ENCODE measurements at places on chromosomes 7 and 10.
A peak's percentile ranks its signal among the peaks of the same experiment; 100 is the strongest.

- DNase-seq, result no peak
Observed at GRCh38 chr10:80025281-80025680, 53.2 kb upstream of the TMEM254 start.

GRCh38 chr7:158706710-158707590 is 2.3 kb upstream of the NCAPG2 start:
- no peak for DNase-seq

DNA sequence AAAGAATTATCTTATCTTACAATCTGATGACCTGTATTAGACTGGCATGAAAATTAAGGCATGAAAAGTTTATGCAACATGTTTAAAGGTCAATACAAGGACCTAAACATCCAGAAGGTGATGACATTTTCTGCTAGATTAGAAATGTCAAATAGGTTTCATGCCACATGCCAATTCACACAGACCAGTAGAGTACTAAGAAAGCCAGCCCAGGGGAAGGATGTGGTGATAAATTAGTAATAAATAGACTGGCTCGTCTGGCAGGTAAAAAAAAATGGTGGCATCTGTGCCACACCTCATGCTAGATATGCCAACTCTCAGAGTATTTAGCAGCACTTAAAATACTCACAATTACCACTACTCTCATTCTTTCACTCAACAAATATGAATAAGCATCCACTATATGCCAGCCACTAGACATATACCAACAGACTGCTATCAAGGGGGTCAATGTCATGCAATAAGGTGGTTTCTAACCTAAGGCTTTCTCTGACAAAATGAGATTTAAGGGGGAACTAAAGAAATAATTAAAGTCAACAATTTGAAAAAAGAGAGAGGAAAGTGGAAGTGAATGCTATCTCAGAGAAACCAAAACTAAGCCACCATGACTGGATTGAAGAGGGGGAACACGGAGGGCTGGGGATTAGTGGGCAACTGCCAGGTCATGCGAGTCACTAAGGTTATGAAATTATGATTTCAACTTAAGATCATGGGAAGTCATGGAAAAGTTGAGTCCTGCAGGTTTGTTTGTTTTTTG is 83.5 kb downstream of the SGMS1 start:
- DNase-seq, result no peak

DNA sequence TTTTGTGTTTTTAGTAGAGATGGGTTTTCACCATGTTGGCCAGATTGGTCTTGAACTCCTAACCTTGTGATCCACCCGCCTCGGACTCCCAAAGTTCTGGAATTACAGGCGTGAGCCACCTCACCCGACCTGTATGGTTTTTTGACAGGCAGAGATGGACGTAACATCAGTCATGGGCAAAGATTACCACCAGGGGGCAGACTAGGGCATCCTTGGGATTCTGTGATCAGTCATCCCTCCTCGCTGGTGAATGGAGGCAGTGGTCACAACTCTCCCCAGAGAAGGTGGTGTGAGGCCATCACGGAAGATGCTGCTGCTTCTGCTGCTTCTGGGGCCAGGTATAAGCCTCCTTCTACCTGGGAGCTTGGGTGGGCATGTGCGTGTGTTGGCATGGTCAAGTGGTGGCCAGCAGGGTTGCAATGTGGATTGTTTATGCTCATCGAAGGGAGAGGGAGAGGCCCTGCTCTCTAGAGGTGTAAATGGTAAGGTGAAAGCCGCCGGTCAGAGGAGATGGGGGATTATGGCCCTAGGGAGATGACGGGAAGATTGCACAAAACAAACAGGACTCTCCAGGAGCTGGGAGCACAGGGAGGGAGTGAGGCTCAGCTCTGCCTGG is 122.7 kb upstream of the PRSS1 start:
- peak; percentile 42 for DNase-seq

- DNase-seq, result no peak
Observed at GRCh38 chr10:68756766-68757165, 35.7 kb downstream of the CCAR1 start.

DNA sequence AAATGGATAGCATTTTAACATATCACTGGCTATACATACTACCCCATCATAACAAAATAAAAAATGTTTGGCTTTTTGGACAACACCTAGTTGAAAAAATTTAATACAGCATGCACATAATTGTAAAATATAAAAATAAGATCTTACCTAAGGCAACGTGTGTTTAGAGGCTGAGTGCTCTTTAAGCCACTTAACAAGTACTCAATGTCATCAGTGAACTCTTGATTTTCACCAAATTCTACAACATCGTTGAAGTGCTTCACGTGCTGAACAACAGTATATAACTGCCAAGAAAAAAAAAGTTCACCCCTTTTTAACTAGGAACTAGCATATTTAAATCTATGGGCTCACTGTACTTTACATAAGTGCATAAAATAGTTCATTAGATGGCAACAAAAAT is 49.5 kb downstream of the WAPL start:
- no peak for DNase-seq

DNA sequence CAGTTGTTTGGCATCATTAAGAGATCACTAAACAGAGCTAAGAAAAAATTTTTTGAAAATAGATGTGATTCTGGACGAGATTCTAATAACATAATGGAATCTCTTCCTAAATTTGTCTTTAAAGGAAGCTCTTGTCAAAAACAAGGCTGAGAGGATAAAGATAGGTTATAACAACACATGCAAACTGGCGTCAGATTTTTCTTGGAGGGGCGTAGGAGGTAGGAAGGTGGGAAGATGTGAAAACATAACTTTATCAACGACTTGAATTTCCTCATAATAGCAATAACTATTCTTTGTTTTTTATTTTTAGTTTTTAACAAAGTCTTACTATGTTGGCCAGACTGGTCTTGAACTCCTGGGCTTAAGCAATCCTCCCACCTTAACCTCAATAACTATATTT is 31.8 kb upstream of the JCAD start:
- DNase-seq, result no peak

DNA sequence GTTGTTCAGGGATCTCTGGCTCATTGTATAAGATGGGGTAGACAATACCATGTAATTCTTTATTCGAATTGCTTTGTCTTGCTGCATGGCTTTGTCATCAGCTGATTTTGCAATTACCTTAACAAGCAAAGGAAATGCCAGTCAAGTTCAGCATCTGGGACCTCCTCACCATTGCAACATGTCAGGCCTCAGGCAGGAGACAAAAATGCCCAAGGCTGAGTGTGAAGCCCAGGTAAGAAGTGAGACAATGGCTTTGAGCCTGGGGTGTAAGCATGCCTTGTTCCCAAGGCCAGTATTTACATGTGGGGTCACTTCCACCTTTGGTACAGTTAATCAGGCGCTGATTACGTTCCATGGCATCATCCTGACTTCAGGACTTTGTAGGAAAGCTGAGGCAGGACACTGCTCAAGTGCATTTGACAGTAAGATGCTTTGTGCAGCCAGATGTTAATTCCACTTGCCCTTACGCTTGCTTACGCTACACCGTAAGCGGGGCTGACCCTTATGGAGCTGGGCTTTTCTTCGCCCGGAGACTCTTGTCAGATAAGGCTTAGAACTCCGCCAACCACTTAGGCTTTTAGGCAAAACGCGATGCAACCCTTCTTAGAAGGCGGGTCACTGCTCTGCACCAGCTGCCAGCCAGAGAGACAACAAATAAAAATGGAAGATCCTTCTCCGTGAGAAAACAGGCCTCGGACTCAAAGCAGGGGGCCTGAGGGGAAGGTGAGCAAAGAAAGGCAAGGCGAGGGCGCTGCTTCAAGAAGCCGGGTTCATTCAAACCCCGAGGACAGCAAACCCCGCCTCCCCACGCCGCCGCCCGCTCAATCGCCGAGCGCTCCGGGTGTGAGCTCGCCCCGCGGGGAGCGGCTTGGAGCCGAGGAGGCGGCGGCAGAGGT is 1.3 kb upstream of the SP4 start:
- DNase-seq, result peak; percentile 3

DNA sequence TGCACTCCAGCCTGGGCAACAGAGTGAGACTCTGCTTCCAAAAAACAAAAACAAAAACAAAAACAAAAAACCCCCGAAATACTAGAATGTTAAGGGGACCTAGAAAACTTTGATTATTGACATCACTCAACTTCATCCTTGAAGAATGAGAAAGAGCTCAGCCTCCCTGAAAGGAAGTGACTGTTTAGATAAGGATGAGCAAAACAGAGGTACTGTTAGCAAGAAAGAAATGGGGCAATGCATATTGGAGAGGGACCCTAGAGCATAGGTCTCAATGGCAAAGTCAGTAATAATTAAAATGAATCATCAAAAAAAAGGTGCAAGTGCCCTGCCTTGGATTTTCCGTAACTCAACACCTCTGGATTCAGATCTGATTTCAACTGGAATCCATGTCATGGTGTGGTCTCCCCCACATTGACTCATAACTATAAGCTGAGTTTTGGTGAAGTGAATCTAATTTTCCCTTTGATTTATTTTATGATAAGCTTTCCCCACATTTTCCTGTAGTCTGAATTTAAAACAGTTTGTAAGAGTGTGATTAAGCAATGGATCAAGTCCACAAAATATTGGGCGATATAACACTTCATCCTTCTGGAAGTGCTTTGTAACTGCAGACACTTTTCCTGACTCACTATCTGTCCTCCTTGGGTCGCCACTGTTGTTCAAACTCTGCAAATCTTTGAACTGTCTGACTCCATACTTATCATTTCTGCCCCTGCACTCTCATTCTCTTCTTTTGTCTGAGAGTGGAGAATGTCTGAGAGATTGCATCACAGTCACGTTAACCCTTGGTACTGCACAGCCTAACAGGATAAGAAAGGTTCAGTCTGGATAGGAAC is 224.8 kb upstream of the LYZL1 start:
- DNase-seq, result peak; percentile 71

DNA sequence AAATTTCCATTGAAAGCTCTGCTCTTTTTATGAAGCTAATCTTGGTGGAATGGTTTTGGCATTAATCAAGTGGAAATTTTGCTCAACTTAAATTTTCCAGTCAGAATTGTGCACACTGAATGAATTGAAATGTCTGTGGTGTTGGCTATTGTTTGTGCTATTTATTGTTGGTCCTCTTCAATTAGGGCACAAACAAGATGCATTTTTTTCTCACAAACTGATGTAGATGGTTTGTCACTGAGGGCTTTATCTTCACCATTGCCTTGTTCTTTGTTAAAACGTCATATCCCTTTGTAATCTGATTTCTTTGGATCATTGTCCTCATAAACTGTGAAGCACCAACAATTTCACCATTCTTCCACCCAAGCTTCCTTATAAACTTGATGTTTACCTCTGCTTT is 152.1 kb upstream of the RHOBTB1 start:
- no peak for DNase-seq

DNA sequence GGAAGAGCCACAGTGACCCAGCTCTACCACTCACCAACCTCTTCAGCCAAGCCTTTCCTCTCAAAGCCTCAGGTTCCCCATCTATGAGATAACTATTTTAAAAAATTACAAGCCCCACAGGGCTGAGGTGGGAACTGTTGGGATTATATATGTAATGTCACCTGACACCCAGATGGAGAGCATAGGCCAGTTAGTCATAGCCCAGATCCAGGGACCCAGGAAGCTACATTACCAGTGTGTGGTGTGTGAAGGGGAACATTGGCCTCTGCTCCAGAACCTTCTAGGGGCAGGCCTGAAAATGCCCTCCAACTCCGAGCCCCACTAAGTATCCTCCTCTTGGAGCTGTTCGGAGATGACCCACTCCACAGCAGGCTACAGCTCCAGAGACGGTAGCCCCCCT is 162.4 kb downstream of the NRF1 start:
- DNase-seq, result no peak

DNA sequence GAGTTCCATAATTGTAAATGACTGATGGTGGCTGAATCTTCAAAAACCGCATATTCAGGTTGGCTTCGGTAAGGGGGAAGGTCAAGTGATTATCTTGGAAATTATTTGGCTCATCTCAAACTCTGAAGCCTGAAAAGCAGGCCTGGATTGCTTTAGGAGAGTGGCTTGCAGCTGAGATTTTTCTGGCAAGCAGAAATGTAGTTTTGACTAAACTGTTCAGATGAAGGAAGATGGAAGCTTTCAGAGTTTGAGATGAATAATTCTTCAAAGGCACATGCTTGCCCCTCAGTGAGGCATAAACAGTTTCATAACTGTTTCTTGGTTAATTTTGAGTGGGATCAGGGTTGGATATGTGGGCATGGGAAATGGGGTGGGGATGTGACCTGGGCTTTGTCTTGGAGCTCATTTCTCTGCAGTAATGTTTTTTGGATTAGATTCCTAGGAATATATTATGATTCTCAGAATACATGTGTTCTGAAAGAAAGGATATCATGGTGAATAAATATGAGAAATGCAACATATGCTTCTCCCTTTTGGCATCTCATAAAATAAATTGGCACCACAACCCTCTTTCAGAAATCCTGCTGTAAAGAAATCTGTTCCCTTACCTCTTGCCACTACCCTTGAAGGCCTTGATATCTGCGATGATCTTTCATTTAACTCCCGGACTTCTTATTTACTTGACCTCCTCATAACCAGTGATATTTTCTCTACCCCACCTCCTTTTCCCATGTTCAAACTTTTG is 469.2 kb downstream of the ADRA2A start:
- DNase-seq, result no peak

GRCh38 chr7:38585572-38586354 is 45.4 kb downstream of the AMPH start:
- DNase-seq, result peak; percentile 1

DNA sequence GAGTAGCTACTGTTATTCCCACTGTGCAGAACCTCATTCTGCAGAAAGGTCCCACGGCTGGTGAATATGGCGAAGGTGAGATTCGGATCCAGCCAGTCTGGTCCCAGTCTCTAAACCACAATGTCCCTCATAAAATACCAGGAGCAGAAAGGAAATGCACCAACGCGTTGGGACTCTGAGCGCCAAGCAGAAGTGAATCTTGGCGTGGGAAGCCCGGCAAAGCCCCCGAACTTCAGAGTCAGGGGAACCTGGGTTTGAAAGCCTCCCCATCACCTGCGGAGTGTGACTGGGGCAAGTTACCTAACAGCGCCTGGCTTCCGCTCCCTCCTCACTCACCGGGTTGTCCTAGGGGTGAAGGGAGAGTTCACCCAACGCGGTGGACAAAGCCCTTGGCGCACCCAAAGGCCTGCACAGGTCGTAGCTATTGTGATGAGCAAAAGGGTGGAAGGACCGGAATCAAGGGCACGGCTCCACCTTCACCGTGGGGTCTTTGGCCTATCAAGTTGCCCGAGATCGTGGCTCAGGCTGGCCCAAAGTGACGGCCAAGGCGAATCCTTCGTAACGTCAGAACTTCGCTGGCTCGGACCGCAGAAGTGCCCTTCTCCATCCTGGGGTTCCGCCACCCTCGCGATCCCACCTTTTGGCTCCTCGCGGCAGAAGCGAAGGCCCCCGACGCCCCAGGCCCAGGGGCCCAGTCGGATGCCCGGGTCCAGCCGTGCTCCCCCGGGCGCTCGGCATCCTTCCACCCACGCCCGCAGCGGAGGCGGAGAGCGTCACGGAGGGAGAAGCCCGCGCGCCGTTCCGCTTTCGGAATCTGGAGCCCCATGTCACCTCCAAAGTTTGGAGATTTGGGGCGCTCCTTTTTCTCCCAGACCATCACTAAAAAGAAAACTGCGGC is 811 bp downstream of the RGS10 start:
- DNase-seq, result no peak

- no peak for DNase-seq
Observed at GRCh38 chr7:135571834-135572233, 14.1 kb downstream of the NUP205 start.
